NCI-H345 (cell line): ENCODE measurements at places on chromosomes 6 and 20.
A peak's percentile ranks its signal among the peaks of the same experiment; 100 is the strongest.

- no peak for DNase-seq
Measured at GRCh38 chr20:16666272-16666671, 63.6 kb upstream of the SNRPB2 start.

DNA sequence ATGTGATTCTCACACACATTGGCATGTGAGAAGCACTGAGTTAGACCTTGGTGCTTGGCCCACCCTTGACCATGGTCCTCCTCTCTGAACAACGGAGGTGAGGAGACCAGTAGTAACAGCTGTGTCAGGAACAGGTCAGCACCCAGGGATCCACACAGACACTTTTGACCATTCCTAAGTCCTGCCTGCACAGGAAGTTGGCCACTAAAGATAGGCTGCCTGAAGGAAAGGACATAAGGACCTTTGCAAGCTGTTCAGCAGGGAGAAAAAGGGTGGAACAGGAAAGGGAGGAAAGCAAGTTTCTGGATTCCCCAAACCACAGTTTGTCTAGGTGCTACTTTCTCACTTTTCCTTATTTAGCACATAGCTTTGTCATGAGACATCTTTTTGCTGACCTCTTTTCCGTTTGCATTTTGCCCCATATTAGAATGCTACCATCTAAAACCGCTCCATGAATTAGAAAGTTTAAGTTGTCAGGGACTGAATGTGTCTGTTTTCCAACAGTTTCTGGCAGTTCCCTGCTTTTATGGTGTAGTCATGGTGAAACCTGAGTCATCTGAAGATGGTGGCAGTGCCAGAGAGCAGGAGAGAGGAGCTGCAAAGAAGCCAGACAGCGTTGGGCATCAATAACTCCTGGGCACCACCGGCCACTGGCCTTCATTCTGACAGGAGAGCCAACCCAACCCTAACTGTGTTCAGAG lies 1.1 kb upstream of the CD109 start:
- DNase-seq = no peak

DNA sequence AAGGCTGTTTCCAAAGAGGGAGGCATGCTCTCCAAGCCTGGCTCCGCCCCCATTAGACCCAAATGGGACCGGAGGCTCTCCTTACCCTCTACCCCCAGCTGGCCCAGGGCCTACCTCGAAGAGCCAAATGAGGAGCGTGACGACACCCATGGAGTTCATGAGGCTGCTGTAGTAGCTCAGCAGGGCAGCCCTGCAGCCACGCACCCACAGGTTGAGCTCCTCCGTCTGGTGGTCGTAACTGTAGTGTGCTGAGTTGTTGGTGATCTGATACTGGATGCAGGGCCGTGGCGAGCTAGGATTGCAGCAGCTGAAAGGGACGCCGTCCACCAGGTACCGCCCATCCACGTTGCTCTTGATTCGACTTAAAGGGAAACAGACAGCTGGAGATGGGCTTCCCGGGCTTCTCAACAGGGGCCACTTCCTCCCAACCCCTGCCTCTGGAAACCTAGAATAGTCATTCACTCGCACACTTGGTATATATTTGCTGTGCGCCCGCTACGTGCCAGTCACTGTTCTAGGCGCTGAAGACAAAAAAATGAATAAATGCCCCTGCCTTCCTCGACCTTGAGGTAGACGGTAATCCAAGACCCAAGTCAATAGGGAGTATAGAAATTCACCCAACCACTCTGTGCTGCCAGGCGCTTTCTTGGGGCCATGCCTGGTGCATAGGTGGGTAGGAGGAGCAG lies 18.0 kb downstream of the PRPH2 start:
- DNase-seq = no peak

GRCh38 chr6:73079978-73080377 lies 145.3 kb downstream of the KHDC1L start:
- no peak for DNase-seq

DNA sequence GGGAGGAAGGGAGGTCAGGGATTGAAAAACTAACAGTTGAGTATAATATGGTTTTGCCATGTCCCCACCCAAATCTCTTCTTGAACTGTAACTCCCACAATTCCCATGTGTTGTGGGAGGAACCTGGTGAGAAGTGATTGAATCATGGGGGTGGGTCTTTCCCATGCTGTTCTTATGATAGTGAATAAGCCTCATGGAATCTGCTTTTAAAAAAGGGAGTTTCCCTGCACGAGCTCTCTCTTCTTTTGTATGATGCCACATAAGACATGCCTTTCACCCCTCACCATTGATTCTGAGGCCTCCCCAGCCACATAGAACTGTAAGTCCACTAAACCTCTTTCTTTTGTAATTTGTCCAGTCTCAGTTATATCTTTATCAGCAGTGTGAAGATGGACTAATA lies 833.4 kb upstream of the MAP3K7 start:
- no peak for DNase-seq

DNA sequence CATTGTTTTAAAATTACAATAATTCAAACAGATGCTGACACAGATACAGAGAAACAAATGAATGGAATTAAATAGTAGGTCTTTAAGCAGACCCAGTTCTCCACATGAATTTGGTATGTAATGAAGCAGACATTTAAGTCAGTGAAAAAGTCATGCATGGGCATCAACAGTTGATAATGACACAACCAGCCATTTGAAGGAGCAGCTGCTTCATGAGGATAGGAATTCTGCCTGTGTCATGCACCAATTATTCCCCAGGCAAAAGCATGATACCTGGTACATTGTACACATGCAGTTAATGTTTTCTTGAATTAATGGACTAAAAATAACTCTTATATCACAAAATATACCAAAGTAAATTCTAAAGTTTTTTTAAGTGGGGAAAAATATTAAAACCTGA lies 11.2 kb upstream of the HEY2 start:
- DNase-seq = no peak

DNA sequence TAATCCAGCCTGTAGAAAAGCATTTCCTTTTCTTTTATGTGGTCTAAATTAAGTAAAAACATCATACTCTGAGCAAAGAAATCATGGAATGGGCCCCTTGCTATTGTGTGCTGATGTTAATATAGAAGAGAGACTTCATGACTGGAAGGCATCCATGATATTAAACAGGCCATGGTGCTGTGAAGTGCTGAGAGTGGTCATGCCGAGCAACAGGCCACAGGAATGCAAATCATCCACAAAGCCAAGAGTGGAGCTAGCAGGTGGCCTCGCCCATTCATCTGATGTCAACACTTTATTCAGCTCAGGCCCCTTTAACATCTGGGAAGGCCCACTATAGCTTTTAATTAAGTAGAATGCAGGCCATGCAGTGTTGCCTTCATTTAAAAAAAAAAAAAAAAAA lies 115.2 kb upstream of the HMGCLL1 start:
- no peak for DNase-seq

- DNase-seq = no peak
Measured at GRCh38 chr6:81909162-81909561, 156.7 kb upstream of the TENT5A start.

GRCh38 chr6:79548304-79548703 lies 11.1 kb upstream of the LCA5 start:
- no peak for DNase-seq

DNA sequence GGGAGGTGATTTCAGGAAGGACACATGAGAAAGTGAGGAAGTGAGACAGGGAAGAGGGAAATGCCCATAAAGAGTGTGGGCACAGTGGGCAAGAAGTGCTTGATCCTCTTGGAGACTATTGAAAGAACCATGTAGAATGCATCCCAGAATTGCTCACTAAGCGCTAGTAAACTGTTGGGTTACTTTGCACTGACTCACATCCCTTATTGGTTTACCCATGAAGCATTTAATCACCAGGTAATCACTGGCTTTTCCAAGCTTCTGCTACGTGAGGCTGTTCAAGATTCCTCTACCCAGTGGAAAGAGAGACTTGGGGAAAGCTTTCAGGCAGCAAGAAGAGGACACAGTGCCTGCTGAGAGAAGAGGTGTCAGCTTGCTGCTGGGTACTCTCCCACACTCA lies 410.0 kb upstream of the JAG1 start:
- DNase-seq = no peak

GRCh38 chr6:143059663-143060353 lies 881 bp upstream of the AIG1 start:
- peak; percentile 50 for DNase-seq

DNA sequence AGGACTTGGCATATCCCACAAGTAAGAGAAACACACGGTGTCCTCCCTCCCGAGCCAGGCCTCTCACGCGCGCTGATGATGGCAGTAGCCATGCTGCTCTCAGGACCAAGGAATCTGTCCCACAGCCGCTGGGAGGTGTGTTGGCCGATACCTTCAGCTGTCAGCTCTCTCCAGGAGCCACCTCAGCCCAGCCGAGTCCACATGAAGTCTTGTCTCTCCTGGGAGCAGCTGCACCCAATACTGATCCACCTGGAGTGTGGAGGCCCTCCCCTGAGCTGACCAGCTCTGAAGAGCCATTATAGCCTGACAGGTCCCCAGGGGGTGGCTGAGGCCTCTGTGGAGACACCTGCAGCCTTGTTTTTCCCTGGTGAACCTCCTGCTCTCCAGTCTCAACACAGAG lies 23.8 kb upstream of the NXT1 start:
- peak; percentile 64 for DNase-seq

- peak; percentile 56 for DNase-seq
Measured at GRCh38 chr6:52576392-52577021, 353 bp downstream of the TRAM2 start.

DNA sequence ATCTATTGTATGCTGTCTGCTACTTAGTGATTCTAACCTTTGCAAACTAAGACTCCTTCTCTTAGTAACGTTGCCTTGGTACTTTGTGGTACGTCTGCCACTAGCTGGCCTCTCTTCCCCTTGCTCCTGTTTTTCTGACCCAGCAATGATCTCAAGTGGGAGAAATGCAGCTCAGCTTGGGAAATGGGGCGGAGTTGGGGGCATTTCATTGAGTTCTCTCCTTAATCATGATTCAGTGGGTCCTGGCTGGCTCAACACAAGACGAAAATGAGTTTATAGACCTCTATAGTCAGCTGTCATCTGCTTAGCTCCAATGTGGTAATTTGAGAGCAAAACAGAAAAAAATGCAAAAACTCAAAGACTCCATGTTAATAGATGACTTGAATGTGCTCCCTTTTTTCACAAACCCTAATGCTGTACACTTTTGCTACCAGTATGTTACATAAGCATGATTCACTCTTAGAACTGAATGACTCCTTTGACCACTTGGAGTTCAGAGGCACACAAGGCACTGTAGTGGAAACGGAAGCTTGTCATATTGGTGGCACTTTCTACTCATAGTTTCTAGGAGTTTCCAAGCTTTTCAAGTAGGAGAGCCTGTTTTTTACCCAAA lies 55.3 kb upstream of the SOX4 start:
- no peak for DNase-seq

- DNase-seq = no peak
Measured at GRCh38 chr6:110509617-110510241, 33.3 kb upstream of the SLC22A16 start.

GRCh38 chr20:3080939-3081388 lies 3.6 kb downstream of the AVP start:
- no peak for DNase-seq

GRCh38 chr6:78844899-78845298 lies 22.5 kb upstream of the IRAK1BP1 start:
- no peak for DNase-seq

GRCh38 chr6:14055541-14055940 lies 62.0 kb upstream of the CD83 start:
- peak; percentile 61 for DNase-seq

GRCh38 chr20:14882157-14882556 lies 544.7 kb upstream of the FLRT3 start:
- DNase-seq = no peak

- DNase-seq = no peak
Measured at GRCh38 chr6:95785785-95786184, 208.4 kb downstream of the MANEA start.

GRCh38 chr20:35833241-35833640 lies 61.4 kb downstream of the PHF20 start:
- DNase-seq = no peak

DNA sequence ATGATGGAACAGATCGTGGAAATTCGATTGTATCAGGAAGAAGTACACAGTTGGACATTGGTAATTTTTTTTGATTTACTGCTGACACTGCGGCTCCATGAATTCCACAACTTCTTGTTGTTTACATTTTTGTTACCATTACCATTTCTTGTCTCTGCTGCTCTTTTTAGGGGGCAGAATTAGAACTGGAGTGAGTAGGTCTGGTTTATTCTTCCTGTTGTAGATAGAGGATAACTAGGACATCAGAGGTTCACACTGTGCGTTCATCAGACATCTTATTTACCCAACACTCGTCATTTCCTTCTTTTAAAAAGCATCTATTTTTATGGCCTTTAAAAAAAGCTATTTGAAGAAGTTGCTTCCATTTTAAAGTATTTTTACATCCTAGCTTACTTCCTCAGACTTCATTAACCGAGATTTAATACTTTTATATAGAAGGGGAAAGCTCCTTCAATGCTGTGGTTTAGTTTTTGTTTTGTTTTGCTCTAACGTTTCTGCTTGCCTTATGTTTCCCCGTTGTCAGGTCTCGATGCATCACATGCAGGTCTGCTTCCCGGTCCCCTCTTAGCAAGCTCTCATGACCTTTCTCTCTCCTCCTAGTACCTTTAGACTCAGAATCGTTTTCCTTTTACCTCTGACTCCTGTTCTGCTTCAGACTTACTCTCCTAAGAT lies 139.1 kb downstream of the ARID1B start:
- DNase-seq = no peak

DNA sequence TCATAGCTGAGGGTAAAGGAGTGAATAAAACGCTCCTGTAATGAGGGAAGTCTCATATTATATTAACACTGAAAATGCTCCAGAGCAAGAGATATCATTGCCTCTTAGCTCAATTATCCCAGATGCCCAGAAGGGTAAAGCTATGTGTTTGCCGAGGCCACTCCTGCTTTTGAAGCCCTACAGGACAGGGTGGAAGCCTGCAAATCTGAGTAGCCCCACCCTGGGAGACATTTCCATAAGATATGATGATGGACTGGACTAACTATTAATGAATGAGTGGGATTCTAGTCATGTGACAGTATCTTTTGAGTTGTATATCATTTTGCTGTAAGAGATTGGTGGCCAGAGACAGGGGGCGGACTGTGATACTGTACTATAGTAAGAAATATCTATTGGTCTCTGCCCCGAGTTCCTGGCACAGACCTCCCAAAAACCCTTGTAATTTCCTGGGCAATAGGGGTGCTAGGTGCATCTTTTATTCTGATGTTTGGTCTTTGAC lies 10.5 kb upstream of the SLC22A2 start:
- DNase-seq = no peak

- no peak for DNase-seq
Measured at GRCh38 chr6:170462366-170463020, 90.6 kb downstream of the PSMB1 start.

GRCh38 chr20:56722042-56722441 lies 92.9 kb downstream of the TFAP2C start:
- DNase-seq = no peak

- DNase-seq = no peak
Measured at GRCh38 chr6:45626087-45626891, 248.6 kb upstream of the SUPT3H start.
